Spleen (tissue), 13 donors: ENCODE measurements at places on chromosomes 6 and 20. TPM values are rescaled to one million over a fixed set of nuclear protein-coding genes. Genes with fewer than 3 reads are reported as not detected.

- no peak overlapping the region for H3K27ac ChIP-seq
- H3K36me3 ChIP-seq = no peaks in the 10 kb centered on the region
- H3K4me3 ChIP-seq = no peak overlapping the region
- no peaks in the 10 kb centered on the region for H3K4me1 ChIP-seq
- DNase-seq = no peak
Observed at GRCh38 chr20:54485631-54486030, 10.2 kb downstream of the DOK5 start.

DNA sequence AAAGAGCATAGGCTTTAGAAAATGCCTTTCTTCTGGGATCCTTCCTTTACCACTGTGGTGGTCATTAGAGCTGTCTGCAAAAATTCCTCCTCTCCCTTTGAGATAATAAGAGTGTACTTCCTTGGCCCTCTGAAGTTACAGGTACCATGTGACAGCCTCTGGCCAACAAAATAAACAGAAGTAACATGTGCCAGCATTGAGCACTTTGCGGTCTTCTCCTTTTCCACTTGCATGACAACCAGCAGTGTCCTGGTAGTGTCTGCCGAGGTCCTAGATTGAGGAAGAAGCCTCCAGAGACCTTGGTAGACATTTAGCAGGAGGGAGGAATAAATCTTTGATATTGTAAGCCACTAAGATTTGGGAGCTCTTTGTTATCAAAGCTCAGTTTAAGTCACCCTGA, 87.5 kb upstream of the ARID1B start:
- no peak for DNase-seq
- H3K4me1 ChIP-seq = peaks cover 27% of the 10 kb centered on the region
- H3K27me3 ChIP-seq = no peaks in the 10 kb centered on the region
- H3K4me3 ChIP-seq = no peak overlapping the region
- no peaks in the 10 kb centered on the region for H3K36me3 ChIP-seq

The MAD2L1BP gene
- 19.8 TPM for polyA plus RNA-seq

DNA sequence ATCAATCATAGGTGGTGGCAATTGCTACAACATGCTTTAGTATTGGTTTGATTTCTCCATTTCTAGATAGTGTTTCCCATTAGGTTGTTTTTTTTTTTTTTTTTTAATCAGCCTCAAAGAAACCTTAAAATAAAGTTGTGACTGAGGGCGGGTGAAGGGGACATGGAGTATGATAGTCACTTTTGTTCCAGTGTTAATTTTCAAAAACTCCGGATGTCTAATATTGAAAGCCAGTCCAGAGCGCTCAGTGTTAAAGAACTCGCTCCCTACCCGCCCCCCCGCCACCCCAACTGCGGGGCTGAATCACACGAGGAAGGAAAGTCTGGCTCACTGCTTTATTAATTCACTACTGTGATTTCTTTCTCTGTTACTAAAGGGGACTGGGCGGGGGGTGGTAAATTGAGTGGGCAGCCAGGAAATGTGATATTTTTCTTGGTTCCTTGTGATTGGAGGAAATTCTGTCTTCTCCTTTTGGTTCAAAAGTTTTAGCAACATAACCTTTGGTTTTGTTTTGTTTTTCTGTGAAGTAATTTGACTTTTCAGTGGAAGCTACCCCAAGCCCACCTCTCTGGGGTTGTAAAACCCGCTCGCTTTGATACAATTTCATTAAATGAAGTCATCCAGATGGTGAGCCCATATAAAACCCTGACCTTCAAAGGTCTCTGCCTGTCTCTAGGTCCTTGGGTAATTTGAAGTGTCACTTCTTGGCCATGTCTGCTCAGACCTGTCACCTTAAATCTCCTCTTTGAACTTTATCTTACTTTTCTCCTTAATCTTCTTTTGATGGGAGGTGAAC, 38.0 kb downstream of the TNFAIP3 start:
- peak overlapping the region; percentile 19 for H3K27ac ChIP-seq
- H3K4me3 ChIP-seq = peak overlapping the region; percentile 9
- no peaks in the 10 kb centered on the region for H3K27me3 ChIP-seq
- peaks cover 5% of the 10 kb centered on the region for H3K4me1 ChIP-seq
- H3K36me3 ChIP-seq = no peaks in the 10 kb centered on the region
- no peak for DNase-seq

GRCh38 chr6:167697316-167697715, 129.4 kb upstream of the AFDN start:
- H3K4me3 ChIP-seq = no peak overlapping the region
- DNase-seq = no peak
- H3K36me3 ChIP-seq = no peaks in the 10 kb centered on the region
- peaks cover 12% of the 10 kb centered on the region for H3K4me1 ChIP-seq

- H3K27ac ChIP-seq = no peak overlapping the region
- H3K4me1 ChIP-seq = no peaks in the 10 kb centered on the region
- no peaks in the 10 kb centered on the region for H3K36me3 ChIP-seq
- no peak for DNase-seq
- no peaks in the 10 kb centered on the region for H3K27me3 ChIP-seq
Observed at GRCh38 chr6:160507420-160507819, 156.7 kb downstream of the LPA start.

GRCh38 chr6:121523628-121524027, 88.2 kb downstream of the GJA1 start:
- no peaks in the 10 kb centered on the region for H3K36me3 ChIP-seq
- no peak overlapping the region for H3K27ac ChIP-seq
- DNase-seq = no peak
- no peaks in the 10 kb centered on the region for H3K27me3 ChIP-seq

DNA sequence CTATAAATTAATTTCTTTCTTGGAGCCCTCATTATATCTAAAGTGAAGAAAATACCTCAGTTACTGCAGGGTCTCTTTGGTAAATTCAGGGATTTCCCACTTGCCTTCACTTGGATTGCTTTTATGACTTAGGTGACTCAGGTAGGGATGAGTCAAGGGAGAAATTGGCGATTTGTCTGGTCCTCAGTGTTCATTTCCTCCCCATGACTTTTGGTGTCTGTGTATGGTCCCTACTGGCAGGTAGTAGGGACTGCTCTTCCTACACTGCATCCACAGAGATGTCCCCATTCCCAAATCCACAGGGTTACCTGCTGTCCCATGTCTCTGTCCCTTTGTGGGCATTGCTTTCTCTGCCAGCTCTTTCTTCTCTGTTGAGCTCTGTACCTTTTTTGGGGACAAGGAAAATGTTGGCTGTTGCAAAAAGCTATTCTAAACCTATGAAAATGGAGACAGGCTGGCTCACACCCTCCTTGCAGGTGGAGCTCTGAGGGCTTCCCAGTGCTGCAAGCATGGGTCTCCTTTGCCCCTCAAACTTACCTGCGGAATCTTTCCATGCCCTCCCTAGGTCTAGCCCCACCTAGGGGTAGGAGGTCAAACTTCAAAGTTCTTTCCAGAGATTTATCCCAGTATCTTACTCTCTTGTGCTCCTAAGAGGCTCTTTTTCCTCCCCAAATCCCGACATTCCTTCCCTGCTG, 211.9 kb downstream of the ZNF217 start:
- H3K27me3 ChIP-seq = no peaks in the 10 kb centered on the region
- H3K27ac ChIP-seq = no peak overlapping the region
- DNase-seq = no peak

DNA sequence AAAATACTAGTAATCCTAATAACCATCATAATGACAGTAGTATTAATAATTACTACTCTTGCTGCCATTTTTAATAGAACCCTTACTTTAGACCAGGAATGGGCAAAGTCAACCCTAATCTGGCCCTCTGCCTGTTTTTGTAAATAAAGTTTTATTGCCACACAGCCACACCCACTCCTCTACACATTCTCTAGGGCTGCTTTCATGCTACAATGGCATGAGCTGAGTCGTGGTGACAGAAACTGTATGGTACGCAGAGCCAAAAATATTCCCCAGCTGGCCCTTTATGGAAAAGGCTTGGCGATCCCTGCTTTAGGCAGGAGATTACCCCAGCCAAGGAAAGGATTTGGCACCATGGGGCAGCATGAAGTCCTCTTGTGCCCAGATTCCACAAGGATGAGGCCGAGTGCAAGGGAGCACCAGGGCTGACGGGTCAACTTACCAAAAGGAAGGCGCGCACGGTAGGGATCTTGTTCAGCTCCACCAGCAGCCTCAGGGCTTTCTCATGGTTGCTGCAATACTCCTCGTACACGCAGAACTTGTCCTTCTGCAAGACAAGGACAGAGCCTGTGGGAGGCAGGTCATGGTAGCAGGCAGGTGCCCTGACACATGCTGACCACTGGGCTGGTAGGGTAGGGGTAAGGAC, 93.6 kb downstream of the PREX1 start:
- no peaks in the 10 kb centered on the region for H3K27me3 ChIP-seq
- no peaks in the 10 kb centered on the region for H3K36me3 ChIP-seq
- DNase-seq = no peak

DNA sequence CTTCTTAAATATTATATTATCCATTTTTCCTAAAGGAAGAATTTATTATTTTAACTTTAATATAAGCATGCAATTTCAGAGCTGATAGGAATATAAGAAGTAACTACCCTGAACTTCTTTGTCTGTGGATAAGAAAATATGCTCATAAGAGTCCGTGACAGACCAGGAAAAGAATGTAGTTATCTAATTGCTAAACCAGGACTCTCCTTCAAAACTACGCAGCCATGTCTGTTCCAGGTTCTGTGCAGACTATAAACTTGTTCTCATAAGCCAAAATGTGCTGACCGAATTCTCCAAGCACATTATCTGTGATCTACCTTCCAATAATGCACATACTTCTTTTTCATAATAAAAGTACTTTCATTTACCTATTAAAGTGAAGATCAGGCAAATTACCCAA, 116.5 kb downstream of the TRDN start:
- no peaks in the 10 kb centered on the region for H3K27me3 ChIP-seq
- no peak overlapping the region for H3K4me3 ChIP-seq
- H3K36me3 ChIP-seq = no peaks in the 10 kb centered on the region
- no peak overlapping the region for H3K27ac ChIP-seq
- H3K4me1 ChIP-seq = no peaks in the 10 kb centered on the region
- no peak for DNase-seq

GRCh38 chr20:50678169-50678898, 13.0 kb downstream of the RIPOR3 start:
- no peak overlapping the region for H3K4me3 ChIP-seq
- H3K4me1 ChIP-seq = peaks cover 5% of the 10 kb centered on the region
- no peak for DNase-seq
- H3K36me3 ChIP-seq = no peaks in the 10 kb centered on the region
- H3K27me3 ChIP-seq = no peaks in the 10 kb centered on the region
- no peak overlapping the region for H3K27ac ChIP-seq

DNA sequence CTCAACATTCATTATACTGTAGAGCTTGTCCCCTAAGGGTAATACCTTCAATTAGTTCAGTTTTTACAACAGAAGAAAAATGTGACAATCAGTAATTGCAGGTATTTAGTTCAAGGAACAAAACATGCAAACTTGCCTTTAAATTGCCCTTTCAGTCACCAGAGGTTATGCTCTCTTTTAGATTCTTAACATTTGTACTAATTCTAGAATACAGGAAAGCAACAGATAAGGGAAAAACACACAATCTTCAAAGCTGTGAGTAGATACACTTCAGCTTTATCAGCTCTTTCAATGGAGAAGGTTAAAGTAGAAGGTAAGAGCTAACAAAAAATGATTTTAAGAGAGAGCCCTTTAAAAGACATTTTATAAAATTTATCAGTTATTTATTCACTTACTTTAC, 173.1 kb downstream of the HS3ST5 start:
- H3K27me3 ChIP-seq = no peaks in the 10 kb centered on the region
- H3K4me3 ChIP-seq = no peak overlapping the region
- no peak overlapping the region for H3K27ac ChIP-seq
- no peaks in the 10 kb centered on the region for H3K36me3 ChIP-seq
- DNase-seq = no peak

DNA sequence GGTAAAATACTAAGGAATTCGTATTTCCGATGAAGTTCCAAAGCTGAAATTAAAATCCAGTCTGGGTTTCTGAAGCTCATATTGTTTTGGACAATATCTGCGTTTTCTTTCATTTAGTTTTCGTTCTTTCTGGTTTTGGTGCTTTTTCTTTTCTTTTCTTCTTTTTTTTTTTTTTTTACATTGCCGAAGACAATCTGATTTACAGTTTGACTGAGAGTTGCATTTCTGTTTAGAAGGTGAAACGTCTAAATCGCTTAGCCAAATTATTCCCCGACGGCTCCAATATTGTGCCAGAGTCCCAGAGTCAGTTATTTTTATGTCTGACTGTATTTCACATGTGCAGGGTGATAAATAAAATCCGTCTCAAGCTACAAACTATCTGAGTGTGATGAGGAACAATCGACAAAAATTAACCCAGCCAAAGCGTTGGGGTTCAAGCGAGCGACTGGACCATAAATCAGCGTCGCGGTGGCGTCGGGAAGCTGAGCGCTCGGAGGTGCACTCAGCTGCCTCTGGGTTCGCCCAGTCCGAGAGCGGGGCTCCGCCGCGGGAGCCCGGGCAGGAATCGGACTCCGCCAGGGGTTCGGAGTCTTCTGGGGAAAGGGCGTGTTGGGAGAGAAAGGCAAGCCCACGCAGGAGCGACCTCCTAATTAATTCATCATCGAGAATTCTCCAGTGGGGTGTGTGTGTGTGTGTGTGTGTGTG, 8.2 kb upstream of the TBX18 start:
- H3K36me3 ChIP-seq = no peaks in the 10 kb centered on the region
- H3K27me3 ChIP-seq = peaks cover 100% of the 10 kb centered on the region
- peaks cover 10% of the 10 kb centered on the region for H3K4me1 ChIP-seq
- no peak overlapping the region for H3K27ac ChIP-seq
- no peak overlapping the region for H3K4me3 ChIP-seq

GRCh38 chr6:155244434-155244833, 19.4 kb upstream of the CLDN20 start:
- H3K27me3 ChIP-seq = no peaks in the 10 kb centered on the region
- DNase-seq = no peak
- H3K4me1 ChIP-seq = no peaks in the 10 kb centered on the region
- no peak overlapping the region for H3K4me3 ChIP-seq
- H3K27ac ChIP-seq = no peak overlapping the region

DNA sequence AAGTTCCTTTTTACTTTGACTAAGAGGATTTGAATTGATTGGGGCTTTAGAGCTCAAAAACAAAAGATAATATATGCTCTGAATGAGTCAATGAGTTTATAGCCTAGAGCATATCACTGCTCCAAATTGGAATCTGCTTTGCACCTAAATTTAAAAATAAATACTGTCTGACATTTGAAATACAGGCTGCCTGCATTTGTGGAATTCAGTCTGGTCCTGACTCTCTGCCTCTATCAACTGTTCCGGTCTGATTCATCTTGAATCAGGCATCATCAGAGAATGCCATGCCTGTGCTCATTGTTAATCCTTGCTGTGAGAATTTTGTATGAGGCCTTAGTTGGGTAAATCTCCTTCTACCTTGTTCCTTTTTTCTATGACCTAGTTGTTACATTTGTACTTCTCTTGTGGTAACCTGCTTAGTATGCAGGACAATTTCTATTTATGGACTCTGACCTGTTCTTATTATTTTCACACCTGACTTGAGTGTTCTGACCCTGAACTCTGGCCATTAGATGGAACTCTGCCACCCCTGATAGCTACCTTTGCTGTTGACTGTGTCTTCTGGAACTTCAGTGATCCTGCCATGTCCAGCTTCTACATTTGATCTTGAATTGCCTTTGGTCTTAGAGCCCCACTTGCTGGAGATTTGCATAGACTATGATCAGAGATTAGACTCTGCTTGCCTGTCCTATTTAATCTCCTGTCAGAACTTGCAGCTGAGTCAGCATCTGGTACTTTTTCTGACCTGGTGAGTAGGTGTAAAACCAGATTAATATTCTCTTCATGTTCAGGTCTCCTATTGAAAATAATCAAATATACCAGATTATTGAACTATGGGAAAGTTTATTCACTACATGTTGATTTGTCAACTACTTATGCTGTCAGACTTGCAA, 442.7 kb upstream of the HS3ST5 start:
- no peaks in the 10 kb centered on the region for H3K4me1 ChIP-seq
- no peak overlapping the region for H3K27ac ChIP-seq
- no peak overlapping the region for H3K4me3 ChIP-seq
- H3K27me3 ChIP-seq = no peaks in the 10 kb centered on the region
- no peaks in the 10 kb centered on the region for H3K36me3 ChIP-seq
